ENCODE measurements at places on chromosomes 7 and 10.

DNA sequence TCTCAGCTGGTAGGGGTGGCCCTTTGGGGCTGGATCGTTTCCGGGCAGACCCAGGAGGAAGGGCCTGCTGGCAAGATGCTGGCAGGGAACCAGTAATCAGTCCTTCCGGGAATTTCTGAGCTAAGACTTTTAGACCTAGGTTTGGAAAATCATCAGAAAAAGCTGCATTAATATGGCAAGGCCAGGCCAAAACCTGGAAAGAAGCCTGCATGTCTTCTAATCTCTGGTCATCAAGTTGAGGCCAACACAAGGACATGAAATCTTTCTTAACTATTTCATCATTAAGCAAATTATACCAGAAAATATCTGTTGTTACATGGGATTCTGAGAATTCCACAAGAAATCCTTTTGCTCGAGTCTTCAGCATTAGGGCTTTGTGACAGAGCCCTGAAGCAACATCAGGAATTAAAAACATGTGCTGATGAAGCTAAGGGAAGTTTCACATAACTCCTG is 19.9 kb downstream of the CPA1 start:
- DNase-seq = no peak

GRCh38 chr10:127423218-127423915 is 125.7 kb upstream of the NPS start:
- DNase-seq = no peak

GRCh38 chr7:24378871-24379616 is 95.1 kb downstream of the NPY start:
- DNase-seq = no peak

GRCh38 chr7:39948375-39948955 is 1.6 kb upstream of the CDK13 start:
- no peak for DNase-seq

DNA sequence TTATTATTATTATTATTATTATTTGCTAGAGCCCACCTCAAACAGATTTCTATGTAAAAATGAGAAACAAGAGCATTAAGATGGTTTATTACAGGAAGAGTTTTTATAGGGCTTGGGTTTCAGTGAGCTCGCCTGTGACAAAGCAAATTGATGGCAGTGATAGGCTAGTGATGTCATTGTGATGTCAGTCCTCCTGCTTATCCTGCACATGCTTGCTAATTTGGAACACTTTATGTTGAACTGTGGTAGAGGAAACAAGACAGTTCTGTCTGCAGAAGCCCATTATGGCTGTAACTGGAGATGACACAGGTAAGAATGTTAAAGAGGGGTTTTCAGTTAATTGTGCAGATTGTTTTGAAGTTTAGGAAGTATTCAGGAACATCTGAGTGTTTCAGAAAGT is 68.3 kb downstream of the CREM start:
- no peak for DNase-seq

DNA sequence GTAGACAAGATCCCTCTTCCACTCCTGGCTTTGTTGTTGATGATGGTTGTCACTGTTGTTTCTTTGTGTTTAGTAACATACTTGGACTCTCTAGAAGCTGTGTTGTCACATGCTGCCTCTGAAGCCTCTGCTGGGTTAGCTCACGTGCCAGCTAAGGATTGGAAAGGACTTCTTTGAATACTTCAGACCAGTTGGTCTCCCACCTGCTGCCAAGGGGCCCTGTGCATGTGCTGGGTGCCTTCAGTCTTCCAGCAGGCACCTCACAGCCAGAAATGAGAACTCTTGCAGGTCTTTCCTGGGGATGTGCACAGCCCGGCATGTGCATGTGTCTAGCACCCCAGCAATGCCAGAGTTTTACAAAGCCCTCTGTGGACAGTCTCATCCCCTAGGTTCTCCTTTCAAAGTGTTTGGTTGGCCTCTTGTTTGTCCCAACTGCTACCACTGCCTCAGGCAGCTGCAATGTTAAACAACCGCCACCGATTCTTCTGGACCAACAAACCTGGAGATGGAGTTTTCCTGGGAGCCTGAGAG is 21.7 kb upstream of the NCAPG2 start:
- no peak for DNase-seq

- DNase-seq = no peak
Measured at GRCh38 chr7:4790078-4790465, 14.6 kb downstream of the AP5Z1 start.

GRCh38 chr7:50699143-50699542 is 83.6 kb downstream of the GRB10 start:
- DNase-seq = no peak

GRCh38 chr7:84336303-84336702 is 141.7 kb upstream of the SEMA3A start:
- DNase-seq = no peak

- DNase-seq = no peak
Measured at GRCh38 chr10:91758303-91759146, 39.7 kb upstream of the TNKS2 start.

DNA sequence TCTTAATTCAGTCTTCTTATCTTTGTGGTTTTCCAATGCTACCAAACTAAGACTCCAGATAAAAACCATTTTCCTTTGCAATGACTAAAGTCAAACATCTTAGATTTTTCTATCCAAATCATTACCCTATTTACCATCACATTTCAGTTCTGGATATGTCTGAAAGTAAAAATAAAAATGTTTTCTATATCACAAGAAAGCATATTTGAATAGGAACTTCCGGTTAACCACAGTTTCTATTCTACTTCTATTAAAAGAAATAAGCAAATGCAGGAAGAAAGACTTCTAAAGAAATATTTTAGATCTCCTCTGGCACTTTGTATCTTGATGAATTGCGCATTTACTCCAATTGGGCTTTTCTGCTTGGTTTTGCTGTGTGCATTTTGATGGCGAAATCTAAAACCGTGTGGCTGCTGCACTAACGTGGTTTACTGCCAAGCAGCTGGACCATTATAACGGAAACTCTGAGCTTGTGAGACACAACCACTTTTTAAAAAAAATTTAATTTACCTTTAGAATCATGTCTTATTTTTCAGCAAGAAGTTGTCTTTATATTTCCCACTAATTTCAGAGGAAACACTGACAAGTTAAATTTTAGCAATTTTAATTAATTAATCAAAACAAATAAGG is 146.1 kb downstream of the VPS50 start:
- DNase-seq = no peak

DNA sequence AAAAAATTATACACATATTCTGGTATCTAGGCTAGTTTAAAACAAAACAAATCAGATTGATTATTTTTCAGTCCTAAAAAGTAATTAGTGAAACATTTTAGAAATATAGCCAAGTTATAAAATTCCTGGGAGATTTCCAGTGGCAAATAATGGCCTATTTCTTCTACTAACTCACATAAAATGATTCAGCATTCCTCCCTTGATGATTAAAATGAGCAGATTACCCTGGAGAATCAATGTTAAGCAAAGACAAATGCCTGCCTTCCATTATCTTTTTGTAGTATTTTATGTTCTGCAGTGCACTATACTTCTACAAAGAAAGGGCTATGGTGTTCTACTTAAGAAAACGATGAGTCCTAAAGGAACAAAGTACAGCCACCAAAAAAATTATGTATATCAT is 53.6 kb downstream of the PARD3 start:
- DNase-seq = no peak

DNA sequence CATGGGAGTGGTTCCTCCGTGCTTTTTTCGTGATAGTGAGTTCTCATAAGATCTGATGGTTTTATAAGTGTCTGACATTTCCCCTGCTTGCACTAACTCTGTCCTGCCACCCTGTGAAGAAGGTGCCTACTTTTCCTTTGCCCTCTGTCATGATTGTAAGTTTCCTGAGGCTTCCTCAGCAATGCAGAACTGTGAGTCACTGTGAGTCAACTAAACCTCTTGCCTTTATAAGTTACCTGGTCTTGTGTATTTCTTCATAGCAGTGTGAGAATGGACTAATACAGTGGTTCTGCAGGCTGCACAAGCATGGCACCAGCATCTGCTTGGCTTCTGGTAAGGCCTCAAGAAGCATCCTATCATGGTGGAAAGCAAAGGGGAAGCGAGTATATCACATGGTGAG is 1144.6 kb downstream of the SORCS3 start:
- DNase-seq = no peak

- no peak for DNase-seq
Measured at GRCh38 chr7:158164101-158165095, 423.2 kb downstream of the PTPRN2 start.

- no peak for DNase-seq
Measured at GRCh38 chr7:31720366-31720765, 33.4 kb downstream of the PPP1R17 start.

GRCh38 chr7:49660976-49661375 is 112.5 kb upstream of the VWC2 start:
- no peak for DNase-seq

- DNase-seq = no peak
Measured at GRCh38 chr10:86674912-86675311, 6.6 kb downstream of the LDB3 start.

DNA sequence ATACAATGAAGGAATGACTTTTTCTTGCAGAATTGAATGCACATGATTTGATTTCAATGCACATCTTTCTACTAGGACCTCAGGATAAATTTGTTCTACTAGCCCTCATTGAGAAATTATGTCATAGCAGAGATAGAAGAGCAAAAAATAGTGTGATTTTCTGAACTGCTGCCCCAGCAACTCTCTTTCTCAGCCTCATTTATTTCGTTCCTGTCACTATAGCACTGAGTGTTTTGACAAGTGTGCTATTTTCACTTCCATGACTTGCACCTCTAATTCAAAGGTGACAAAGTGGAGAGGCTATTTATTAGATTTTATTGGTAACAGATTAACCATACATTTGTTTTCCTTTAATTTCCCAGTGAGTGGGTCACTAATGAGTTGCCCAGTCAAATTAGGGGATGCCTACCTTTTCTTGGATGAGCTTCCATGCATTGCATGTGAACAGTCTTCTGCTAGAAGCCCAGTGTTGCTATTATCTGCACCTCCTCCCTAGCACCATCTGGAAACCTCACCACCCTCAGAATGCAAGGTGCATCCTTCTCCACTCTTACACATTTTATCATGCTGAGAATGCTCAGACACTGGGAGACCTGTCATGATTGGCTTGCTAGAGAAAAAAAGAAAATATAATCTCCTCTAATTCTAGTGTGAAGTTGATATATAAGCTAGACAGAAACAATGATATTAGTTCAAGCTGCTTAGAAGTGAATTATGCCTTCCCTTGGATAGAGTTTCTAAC is 119.6 kb upstream of the CTTNBP2 start:
- no peak for DNase-seq

DNA sequence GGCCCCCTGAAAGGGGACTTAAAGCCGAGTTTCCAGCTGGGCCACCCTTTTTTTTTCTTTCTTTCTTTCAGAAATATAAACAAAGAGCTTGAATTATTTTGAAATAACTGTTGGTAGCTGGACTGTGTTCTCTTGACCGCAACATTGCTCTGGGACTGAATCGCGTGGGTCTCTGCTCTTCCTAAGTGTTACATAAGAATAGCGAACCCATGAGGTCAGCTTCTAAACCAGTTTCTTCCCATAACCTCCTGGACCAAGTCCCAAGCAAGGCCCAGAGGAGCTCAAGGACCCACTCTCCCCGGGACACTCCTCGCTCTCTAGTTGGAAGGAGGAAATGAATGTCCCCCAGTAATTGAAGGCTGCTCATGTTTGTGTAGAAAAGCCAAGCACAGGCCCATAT is 91.1 kb downstream of the CXCL12 start:
- no peak for DNase-seq

GRCh38 chr7:26052706-26053105 is 99.3 kb upstream of the NFE2L3 start:
- no peak for DNase-seq

DNA sequence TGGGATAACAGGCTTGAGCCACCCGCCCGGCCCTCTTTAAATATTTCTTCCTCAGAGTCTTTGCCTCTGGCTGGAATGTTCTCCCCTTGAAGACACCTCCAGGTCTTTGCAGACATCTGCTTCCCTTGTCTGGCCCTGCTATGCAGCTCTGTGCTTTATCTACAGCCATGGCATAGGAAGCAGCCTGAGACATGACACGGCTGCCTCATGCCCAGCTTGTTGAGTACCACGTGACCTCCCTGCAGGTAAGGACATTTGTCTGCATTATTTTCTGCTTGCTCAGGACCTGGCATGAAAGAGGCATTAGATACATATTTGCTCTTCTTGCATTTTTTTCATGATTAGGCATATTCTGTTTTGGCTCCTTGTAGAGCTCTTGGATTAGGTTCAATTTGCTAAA is 113.8 kb upstream of the KLF6 start:
- DNase-seq = no peak

DNA sequence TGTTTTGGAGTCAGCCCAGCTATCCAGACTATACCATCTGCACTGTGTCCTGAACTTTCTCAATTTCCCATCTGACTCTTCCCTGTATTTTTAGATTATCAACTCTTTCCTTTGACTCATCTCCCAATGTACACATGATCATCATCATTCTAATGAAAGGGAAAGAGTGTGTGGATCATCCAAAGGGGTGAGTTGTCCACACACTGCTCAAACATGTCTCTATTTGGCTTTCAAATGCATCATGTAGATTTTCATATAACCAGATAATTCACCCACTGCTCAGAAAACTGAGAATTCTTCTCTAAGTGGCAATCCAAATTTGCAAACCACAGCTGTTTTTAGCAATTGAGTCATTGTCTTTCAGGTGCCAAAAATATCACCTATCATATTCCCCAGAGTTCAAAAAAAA is 190.2 kb upstream of the HPS1 start:
- DNase-seq = no peak

- DNase-seq = no peak
Measured at GRCh38 chr10:23918090-23918723, 290.7 kb upstream of the KIAA1217 start.

- peak; percentile 41 for DNase-seq
Measured at GRCh38 chr7:24318326-24318725, 34.3 kb downstream of the NPY start.

DNA sequence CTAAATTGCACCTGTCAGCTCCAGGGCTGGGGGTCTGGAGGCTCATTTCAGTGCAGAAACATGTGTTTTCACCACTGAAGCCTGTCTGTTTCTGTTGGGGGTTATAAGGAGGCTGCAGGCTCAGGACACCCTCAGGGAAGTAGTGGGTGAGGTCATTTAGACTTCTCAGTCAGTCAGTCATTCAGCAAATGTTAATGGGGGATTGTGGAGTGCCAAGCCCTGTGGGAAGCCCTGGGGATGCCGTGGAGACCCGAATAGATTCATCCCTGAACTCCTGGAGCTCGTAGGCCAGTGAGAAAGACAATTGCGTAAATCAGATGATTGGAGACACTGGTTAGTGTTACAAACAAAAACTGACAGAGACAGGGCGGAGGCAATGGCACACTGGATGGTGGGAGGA is 19.2 kb downstream of the LHPP start:
- DNase-seq = no peak

- DNase-seq = no peak
Measured at GRCh38 chr10:125111118-125111727, 49.1 kb downstream of the CTBP2 start.

DNA sequence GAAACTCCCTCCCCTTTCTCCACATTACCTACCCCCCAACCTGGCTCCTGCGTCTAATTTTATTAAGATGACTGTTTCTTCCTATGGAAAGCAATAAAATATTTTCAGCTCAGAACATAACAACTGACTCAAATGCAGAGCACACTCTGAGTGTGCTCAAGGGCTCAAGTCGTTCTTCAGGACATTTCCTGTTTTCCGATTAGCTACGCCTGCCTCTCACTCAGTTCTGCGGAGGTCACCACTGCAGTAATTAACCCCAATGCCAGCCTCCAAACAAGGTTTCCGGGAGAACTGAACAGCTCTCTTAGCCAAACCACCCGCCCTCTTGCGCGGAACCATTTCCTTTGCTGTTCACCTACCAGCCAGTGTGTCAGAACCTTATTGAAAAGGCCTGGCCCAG is 19.3 kb downstream of the MYOF start:
- DNase-seq = no peak

- no peak for DNase-seq
Measured at GRCh38 chr10:43921478-43921877, 272.8 kb upstream of the ZNF32 start.

GRCh38 chr10:32347363-32348022 is 535 bp upstream of the EPC1 start:
- peak; percentile 66 for DNase-seq

All from WTC11 (cell line).